Stimulated activated CD4-positive, alpha-beta T cell treated with anti-CD3 and anti-CD28 coated beads, Interleukin-2, amount 100 ng/mL, for 48 hours (primary cell): ENCODE measurements at places on chromosomes 11 and 22.
A peak's percentile ranks its signal among the peaks of the same experiment; 100 is the strongest.

DNA sequence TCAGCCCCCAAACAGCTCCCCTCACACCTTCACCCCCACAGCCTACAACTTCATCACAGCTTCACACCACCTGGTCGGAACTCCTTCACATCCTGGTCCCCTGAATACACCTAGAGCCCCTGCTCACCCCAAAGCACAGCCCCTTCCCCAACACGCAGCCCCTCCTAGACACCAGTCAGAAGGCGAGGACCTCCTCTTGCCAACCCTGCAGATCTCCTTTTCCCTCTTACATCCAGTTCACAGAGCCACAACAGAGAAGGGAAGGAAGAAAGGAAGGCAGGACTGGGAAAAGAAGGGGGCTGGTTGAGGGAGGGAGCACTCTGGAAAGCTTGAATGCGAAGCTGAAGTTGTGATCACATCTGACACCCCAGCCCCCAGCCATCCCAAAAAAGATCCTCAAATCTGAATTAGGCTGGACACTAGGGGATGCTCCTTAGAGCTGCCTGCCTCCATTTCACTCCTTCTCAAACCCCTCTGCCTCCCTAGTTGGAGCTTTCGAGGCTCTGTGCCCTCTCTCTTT, 629 bp downstream of the CCKBR start:
- no peak for DNase-seq

GRCh38 chr11:64802370-64803157, 450 bp downstream of the MAP4K2 start:
- peak; percentile 25 for DNase-seq

DNA sequence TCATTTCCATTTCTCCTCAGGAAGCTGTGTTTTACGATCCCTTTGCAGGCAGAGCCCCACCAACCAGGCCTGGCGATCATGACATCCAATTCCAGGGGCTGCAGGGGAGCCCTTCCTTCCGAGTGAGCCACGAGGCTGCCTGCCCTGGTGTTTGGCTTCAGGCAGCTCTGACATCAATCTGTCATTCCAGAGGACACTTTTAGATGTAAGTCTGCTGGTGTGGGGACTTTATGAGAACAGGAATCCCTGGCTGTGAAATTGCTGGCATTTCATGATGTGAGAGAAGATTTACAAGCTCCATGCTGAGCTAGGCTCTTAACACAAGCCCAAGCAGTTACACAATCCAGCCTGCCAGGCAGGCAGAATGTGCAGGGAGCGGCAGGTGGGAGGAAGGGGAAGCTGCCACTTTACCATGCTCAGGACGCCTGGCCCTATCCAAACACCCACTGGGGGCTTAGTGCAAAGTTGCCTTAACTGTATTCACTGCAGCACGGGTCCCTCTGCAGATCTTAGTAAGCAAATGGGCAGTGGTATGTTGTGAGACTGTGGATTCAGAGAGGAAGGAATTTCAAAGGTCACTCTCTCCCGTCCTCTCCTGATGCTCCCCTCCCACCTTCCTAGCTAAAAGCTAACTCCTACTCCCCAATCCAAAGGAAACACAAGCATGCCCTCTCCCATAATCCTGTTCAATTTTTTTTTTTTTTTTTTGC, 43.4 kb upstream of the MICAL2 start:
- no peak for DNase-seq

GRCh38 chr11:108768370-108768769, 103.5 kb downstream of the DDX10 start:
- DNase-seq: no peak

DNA sequence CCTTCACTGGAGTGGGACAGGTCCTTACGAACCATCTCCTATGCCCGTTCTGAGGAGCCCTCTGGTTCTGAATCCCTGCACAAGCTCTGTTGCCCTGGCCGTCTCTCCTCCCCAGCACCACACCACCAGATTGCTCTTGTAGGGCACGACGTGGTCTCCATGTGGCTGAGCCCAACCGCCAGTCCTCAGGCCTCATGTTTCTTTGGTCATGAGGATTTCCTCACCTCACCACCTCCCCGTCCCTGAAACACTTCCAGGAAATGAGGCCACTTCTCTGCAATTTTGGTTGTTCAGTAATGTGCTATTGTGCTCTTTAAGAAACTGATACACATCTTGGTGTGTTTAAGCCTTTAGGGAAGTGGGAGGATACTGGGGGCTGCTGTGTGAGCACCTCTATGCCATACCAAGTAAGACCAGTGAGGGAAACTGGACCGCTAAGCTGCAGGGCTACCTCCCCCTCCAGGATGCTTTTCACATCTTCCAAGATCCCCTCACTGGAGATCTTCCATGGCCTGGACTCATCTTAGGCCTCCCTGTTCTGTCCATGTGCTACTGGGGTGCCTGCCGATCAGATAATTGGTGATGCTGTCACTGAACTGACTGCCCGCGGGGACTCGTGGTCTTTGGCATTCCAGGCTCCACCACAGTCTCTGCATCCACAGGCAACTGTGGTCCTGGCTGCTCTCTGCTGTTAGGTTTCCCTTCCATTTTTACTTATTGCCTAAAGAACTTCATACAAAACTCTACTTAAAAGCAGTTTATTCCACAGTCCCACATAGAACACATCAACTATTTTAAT, 21.9 kb downstream of the DRICH1 start:
- DNase-seq: no peak

GRCh38 chr22:42296381-42296853, 26.0 kb upstream of the TCF20 start:
- no peak for DNase-seq

- no peak for DNase-seq
These were observed 9.1 kb downstream of the PPP6R3 start for GRCh38 chr11:68469642-68470041.

DNA sequence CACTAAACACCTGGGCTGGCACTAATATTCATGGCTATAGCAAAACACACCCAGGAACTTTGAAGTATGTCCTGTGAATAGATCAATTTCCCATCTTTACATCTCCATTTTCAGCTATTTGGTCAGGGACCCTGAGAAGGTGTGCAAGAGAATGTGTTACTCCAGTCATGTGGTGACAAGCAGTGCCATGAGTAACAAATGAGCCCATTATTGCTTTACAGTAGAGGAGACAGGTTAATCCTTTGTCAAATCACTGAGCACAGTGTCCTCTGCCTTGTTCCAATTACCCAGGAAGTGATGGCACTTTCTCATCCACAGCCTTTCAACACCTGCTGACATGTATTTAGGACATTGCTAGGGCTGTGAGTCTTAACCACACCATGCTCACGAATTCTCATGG, 664.8 kb upstream of the API5 start:
- DNase-seq: no peak

GRCh38 chr11:70462818-70463477, 64.6 kb downstream of the CTTN start:
- no peak for DNase-seq

- no peak for DNase-seq
These were observed 247.3 kb downstream of the NXPE2 start for GRCh38 chr11:114925591-114925990.

- no peak for DNase-seq
These were observed 25.5 kb upstream of the TIMP3 start for GRCh38 chr22:32775957-32776356.

- no peak for DNase-seq
These were observed 37.5 kb downstream of the KCNJ4 start for GRCh38 chr22:38417252-38418060.

- no peak for DNase-seq
These were observed 158.4 kb downstream of the ATG16L2 start for GRCh38 chr11:72972496-72973128.

DNA sequence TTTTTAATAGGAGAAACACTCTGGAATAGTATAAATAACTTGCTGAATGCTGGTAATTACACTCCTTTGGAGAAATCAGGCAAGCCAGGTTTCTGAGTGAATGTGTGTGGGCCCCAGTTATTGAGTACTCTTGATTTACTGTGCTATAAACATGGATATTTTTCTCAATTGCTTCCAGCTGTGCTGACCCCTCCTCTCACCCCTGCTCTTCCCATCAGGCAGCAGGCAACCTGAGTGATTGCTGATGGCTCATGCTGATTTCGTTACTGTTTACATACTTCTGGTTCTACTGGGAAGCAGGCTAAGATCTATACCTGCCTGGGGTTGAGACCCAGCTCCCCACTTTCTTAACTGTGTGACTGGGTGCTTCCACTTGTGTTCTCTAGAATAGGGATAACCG, 68.5 kb downstream of the DHCR7 start:
- DNase-seq: no peak

- DNase-seq: no peak
These were observed 287.4 kb upstream of the PDGFD start for GRCh38 chr11:104451197-104451893.

GRCh38 chr11:131274233-131274632, 96.2 kb upstream of the NTM start:
- no peak for DNase-seq

DNA sequence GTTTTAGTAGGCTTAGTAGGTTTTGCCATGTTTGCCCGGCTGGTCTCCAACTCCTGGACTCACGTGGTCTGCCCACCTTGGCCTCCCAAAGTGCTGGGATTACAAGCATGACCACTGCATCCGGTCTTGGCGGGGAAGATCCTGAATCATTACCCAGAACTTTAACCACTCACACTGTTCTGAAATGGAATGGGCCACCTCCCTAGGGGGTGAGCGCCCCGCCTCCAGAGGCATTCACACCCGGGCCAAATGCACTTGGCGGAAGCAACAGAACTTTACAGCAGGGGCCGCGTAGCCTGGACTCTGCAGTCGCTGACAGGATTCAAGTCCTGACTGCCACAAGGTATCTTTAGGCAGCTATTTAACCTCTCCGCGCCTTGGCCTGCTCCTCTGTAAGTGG, 5.4 kb downstream of the CCDC86 start:
- DNase-seq: no peak

DNA sequence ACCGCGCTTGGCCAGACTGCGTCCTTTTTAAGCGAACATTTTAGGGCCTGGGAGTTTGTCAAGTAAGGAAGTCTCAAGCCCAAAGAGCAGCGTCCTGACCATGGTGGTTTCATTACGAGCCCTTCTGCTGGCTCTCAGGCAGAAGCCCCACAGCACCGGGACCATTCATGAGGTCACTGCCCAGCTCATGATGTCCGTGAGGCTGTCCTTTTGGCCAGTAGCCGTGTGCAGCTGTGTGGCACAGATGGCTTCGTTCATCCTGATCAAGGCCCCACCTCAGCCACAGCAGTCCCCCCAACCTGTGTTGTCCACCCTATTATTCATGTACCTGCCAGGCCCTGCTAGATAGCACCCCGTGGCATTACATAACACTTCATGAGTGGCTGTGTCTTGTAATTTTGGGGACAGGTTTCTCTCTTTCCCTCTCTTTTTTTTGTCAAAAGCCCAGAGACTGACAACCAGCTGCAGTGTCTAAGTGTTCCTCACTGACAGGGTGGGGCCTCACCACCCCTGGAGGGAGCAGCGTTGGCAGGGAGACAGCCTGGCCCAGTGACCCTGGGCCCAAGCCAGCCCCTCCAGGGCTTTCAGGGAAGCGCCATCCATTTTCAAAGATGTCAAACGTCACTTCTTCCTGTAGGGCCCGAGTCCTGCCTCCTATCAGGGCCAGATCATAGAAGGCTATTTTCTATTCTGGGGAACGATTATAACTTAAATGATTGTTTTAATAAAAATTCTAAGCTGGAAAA, 21.8 kb upstream of the CABP7 start:
- no peak for DNase-seq

DNA sequence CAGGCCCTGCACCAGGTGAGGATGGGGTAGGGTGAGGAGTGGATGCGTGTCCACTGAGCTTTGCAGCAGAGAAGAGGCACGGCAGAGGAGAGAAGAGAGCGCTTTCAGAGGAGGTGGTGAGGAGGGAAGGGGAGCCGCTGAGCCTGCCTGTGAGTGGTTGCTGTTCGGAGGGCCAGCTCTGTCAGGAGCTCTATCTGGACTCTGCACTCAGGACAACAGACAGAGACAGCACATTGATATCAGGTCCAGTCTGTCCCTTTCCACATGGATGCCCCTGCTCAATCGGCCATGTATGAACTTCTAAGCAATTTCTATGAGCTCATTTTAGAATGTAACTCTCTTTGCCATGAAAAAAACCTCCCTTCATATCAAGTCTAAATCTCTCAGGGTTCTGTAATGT, 158.6 kb downstream of the KIRREL3 start:
- DNase-seq: no peak

DNA sequence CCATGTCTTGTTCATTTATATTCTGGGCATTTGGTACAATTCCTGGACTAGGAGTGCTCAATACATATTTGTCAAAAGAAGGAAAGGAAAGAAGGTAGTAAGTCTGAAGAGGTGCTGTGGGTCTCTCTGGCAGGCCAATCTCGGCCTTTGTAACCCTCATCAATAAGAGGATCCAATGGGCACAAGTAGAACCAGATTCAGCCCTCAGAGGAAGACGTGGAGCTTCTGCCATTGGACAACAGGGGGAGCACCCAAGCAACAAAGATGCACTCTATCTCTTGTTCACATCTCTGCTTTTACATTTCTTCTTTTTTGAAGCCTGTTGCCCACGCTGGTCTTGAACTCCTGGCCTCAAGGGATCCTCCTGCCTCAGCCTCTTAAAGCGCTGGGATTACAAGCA, 2.2 kb upstream of the VPS11 start:
- DNase-seq: no peak

DNA sequence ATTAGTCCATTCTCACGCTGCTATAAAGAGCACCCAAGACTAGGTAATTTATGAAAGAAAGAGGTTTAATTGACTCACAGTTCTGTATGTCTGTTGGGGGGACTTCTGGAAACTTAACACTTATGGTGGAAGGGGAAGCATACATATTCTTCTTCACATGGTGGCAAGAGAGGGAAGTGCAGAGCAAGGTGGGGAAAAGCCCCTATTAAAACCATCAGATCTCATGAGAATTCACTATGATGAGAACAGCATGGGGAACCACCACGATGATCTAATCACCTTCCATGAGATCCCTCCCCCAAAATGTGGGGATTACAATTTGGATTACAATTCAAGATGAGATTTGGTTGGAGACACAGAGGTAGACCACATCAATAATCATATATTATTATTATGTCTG, 25.7 kb downstream of the CEP57 start:
- DNase-seq: no peak

GRCh38 chr11:7484645-7485044, 661 bp upstream of the OLFML1 start:
- no peak for DNase-seq

DNA sequence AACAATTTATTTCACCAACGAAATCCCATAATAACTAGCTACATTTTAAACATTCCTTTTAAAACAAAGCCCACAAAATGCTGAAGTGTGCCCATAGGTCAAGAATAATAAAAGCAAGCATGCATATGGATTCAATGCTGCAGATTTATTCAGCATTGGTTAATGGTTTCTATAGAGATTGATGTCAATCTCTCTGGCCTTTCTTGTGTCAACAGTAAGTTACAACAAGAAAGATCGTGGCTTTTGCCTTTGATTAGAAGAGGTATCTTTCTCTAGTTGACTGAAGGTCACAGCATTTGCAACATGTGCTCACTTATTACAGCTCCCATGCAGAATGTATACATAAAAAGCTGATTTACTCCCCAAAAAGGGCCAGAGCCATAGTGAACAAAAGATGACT, 1.4 kb upstream of the SOX6 start:
- no peak for DNase-seq

DNA sequence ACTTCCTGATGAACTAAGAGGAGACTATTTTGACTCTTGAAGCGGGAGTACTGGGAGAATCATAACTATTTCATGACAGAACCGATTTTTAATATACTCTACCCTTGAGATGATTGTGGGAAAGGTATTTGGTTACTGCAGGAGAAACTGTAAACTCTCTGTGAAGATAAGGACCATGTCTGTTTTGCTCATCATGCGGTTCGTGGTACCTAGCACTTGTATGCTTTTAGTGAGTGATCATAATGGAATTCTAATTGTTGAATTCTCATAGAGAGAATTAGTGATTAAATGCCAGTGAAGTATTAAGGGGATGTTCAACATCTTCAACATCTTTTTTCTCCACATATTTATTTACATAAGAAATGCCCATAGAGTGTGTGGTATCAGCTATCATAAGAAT, 11.4 kb downstream of the AASDHPPT start:
- no peak for DNase-seq
